Naive thymus-derived CD4-positive, alpha-beta T cell (primary cell): ENCODE measurements at places on chromosomes 6 and 20. TPM values are rescaled to one million over a fixed set of nuclear protein-coding genes. Genes with fewer than 3 reads are reported as not detected.

- H3K4me3 ChIP-seq = no peak overlapping the region
- no peak for DNase-seq
- H3K27me3 ChIP-seq = no peaks in the 10 kb centered on the region
- H3K4me1 ChIP-seq = no peaks in the 10 kb centered on the region
- no peak overlapping the region for H3K27ac ChIP-seq
- no peaks in the 10 kb centered on the region for H3K36me3 ChIP-seq
These were observed 216.0 kb upstream of the SSTR4 start for GRCh38 chr20:22819112-22819511.

DNA sequence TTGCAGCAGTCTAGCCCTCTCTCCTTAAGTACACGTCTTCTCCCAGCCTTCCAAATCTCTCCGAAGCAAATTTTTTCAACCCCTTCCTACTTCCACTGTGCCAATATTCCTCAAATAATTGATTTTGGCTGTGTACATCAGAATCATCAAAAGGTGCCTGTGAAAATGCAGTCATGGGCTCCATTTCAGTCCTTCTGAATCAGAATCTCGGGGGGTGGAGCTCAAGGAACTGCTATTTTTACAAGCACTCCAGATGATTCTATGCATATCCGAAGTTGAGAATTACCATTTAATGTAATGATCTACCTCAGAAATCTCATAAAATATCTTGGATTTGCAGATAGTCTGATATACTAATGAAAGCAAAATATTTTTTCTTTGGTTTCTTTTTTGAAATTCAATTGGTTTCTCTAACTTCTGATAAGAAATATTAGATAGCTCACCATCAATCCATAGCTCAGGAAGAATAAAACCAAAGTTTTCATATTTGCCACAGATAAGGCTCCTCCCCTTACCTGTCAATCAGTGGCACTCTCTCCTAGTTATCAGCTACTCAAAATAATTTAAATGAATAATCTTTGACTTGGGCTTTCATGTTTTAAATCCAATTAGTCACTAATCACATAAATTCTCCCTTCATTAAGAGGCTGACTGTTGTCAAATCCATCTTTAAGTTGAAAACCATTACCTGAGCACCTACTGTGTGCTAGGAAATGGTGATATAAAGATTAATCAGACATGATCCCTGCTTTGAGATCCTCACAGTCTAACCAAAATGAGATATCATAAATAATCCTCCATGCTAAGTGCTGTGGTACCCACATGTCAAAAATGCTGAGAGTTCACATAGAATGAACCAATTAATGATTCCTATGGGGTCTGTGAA is 36.4 kb upstream of the STXBP5 start:
- DNase-seq = no peak
- no peaks in the 10 kb centered on the region for H3K27me3 ChIP-seq
- no peak overlapping the region for H3K4me3 ChIP-seq
- H3K36me3 ChIP-seq = no peaks in the 10 kb centered on the region

GRCh38 chr6:20312606-20313005 is 89.1 kb upstream of the E2F3 start:
- no peak for DNase-seq
- H3K4me3 ChIP-seq = no peak overlapping the region
- H3K27ac ChIP-seq = no peak overlapping the region
- H3K36me3 ChIP-seq = no peaks in the 10 kb centered on the region
- no peaks in the 10 kb centered on the region for H3K27me3 ChIP-seq

DNA sequence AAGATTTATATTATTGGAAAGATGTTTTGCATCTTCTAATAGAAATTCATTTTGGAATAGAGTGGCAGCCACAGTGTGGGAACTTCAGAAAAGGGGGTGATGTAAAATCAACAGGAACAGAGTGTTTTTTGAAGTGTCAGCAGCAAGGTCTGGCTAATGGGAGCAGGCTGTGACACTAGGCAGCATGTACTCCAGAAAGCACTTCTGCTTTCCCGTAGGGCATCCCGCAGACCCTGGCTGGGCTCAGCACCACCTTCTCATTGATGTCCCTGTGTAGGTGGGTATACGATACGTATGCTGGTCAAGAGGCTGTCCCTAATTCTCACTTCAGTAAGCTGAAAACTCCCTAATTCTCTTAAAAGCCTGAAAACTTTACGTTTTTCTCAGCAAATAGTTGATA is 74.7 kb downstream of the EYA4 start:
- no peak for DNase-seq
- H3K4me1 ChIP-seq = no peaks in the 10 kb centered on the region
- H3K27me3 ChIP-seq = no peaks in the 10 kb centered on the region

- H3K4me3 ChIP-seq = no peak overlapping the region
- peaks cover 12% of the 10 kb centered on the region for H3K36me3 ChIP-seq
- no peak overlapping the region for H3K27ac ChIP-seq
- DNase-seq = no peak
- no peaks in the 10 kb centered on the region for H3K27me3 ChIP-seq
- no peaks in the 10 kb centered on the region for H3K4me1 ChIP-seq
These were observed 19.7 kb downstream of the TRAF3IP2 start for GRCh38 chr6:111585974-111586315.

- H3K36me3 ChIP-seq = no peaks in the 10 kb centered on the region
- H3K4me3 ChIP-seq = no peak overlapping the region
- no peak overlapping the region for H3K27ac ChIP-seq
- H3K4me1 ChIP-seq = no peaks in the 10 kb centered on the region
These were observed 82.6 kb downstream of the KIF16B start for GRCh38 chr20:16490696-16491095.

- no peak for DNase-seq
- H3K36me3 ChIP-seq = no peaks in the 10 kb centered on the region
- H3K4me3 ChIP-seq = no peak overlapping the region
- no peaks in the 10 kb centered on the region for H3K4me1 ChIP-seq
- H3K27ac ChIP-seq = no peak overlapping the region
- no peaks in the 10 kb centered on the region for H3K27me3 ChIP-seq
These were observed 72.3 kb upstream of the SOX4 start for GRCh38 chr6:21521276-21521675.

RFX6 gene
- total RNA-seq = not detected in 2 replicates
